GM23248 (cell line): ENCODE measurements at places on chromosomes 12 and 14. TPM values are rescaled to one million over a fixed set of nuclear protein-coding genes. Genes with fewer than 3 reads are reported as not detected.

Gene RNF31
- total RNA-seq = 40.3 and 50.0 TPM in 2 replicates

Gene GPR162
- 0.51 and 2.8 TPM in 2 replicates for total RNA-seq

Gene RNASE3
- total RNA-seq = not detected in 2 replicates

Gene CMA1
- total RNA-seq = not detected in 2 replicates

Gene IGF1
- total RNA-seq = 1.4 and 2.9 TPM in 2 replicates

Gene GXYLT1
- 14.6 and 16.6 TPM in 2 replicates for total RNA-seq

Gene AKAP6
- total RNA-seq = 14.3 and 19.1 TPM in 2 replicates

Gene PPM1H
- total RNA-seq = 0.13 and 1.2 TPM in 2 replicates

Gene LBHD2
- not detected in 2 replicates for total RNA-seq

Gene KERA
- total RNA-seq = not detected in 2 replicates

Gene FSCB
- not detected in 2 replicates for total RNA-seq

Gene PLEK2
- total RNA-seq = 10.8 and 12.4 TPM in 2 replicates

Gene PPFIA2
- not detected in 2 replicates for total RNA-seq

Gene LRRIQ1
- 0.11 and 0.13 TPM in 2 replicates for total RNA-seq

Gene OR6C4
- not detected in 2 replicates for total RNA-seq

Gene WDHD1
- total RNA-seq = 6.3 and 9.6 TPM in 2 replicates

Gene KRT8
- 5.5 and 12.9 TPM in 2 replicates for total RNA-seq

Gene MMP19
- total RNA-seq = 17.6 and 26.3 TPM in 2 replicates

Gene HNF1A
- total RNA-seq = not detected in 2 replicates

Gene ABHD4
- 15.2 and 16.8 TPM in 2 replicates for total RNA-seq

Gene ACVRL1
- total RNA-seq = 67.4 and 114 TPM in 2 replicates

Gene GMFB
- 110 and 286 TPM in 2 replicates for total RNA-seq

Gene ARHGEF25
- total RNA-seq = 24.2 and 43.0 TPM in 2 replicates

Gene KIF21A
- 2.4 and 3.7 TPM in 2 replicates for total RNA-seq

Gene BCL11B
- total RNA-seq = not detected in 2 replicates

Gene RNASE7
- total RNA-seq = not detected in 2 replicates

Gene SYT1
- total RNA-seq = 2.4 and 3.0 TPM in 2 replicates

Gene CERS5
- total RNA-seq = 52.4 and 60.7 TPM in 2 replicates

Gene LRP10
- 202 and 253 TPM in 2 replicates for total RNA-seq

Gene KITLG
- total RNA-seq = 98.4 and 146 TPM in 2 replicates

Gene ZDHHC22
- not detected in 2 replicates for total RNA-seq

Gene TAS2R46
- not detected in 2 replicates for total RNA-seq

Gene TMEM30B
- total RNA-seq = 1.3 and 1.7 TPM in 2 replicates

Gene VSIG10
- total RNA-seq = 11.6 and 40.1 TPM in 2 replicates

Gene TPH2
- not detected in 2 replicates for total RNA-seq

Gene SDS
- not detected in 2 replicates for total RNA-seq

Gene LMNTD1
- 0.13 and 0.43 TPM in 2 replicates for total RNA-seq

Gene PPP1R1A
- total RNA-seq = not detected in 2 replicates

Gene TTC8
- 47.7 and 49.4 TPM in 2 replicates for total RNA-seq

Gene AMN
- not detected in 2 replicates for total RNA-seq

Gene SLC38A4
- 0.54 and 2.3 TPM in 2 replicates for total RNA-seq

Gene CRACR2A
- 1.9 and 2.5 TPM in 2 replicates for total RNA-seq

Gene DACT1
- 21.2 and 26.9 TPM in 2 replicates for total RNA-seq

Gene NKX2-8
- total RNA-seq = not detected in 2 replicates

Gene SDR9C7
- total RNA-seq = not detected in 2 replicates

Gene AP4S1
- 8.7 and 9.9 TPM in 2 replicates for total RNA-seq

Gene EML5
- total RNA-seq = under 0.01 TPM in 1 of 2 replicates, not detected in the other

Gene PCK2
- 70.3 and 84.3 TPM in 2 replicates for total RNA-seq

Gene DPY19L2
- 0.43 TPM in 1 of 2 replicates, not detected in the other for total RNA-seq

Gene CCDC196
- not detected in 2 replicates for total RNA-seq

Gene NAV3
- 49.8 and 69.9 TPM in 2 replicates for total RNA-seq

Gene KCNJ8
- 17.8 and 19.6 TPM in 2 replicates for total RNA-seq
